ENCODE measurements at places on chromosomes 7 and 10. TPM values are rescaled to one million over a fixed set of nuclear protein-coding genes. Genes with fewer than 3 reads are reported as not detected.

DNA sequence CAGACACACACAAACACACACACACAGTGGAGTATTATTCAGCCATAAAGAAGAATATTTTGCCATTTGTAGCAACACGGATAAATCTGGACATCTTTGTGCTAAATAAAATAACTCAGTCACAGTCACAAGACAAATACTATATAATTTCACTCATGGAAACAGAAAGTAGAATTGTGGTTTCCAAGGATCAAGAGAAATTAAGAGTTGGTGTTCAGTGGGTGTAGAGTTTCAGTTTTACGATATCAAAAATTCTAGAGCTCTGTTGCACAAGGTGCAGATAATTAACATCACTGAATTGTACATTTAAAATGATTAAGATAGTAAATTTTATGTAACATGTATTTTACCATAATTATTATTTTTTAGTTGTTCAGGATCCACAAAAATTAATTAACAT, 1235.0 kb downstream of the XPNPEP1 start:
- H3K27me3 ChIP-seq: no peaks in the 10 kb centered on the region
- no peak overlapping the region for H3K4me3 ChIP-seq
- H3K36me3 ChIP-seq: no peaks in the 10 kb centered on the region
- H3K4me1 ChIP-seq: peaks cover 4% of the 10 kb centered on the region
- DNase-seq: no peak

DNA sequence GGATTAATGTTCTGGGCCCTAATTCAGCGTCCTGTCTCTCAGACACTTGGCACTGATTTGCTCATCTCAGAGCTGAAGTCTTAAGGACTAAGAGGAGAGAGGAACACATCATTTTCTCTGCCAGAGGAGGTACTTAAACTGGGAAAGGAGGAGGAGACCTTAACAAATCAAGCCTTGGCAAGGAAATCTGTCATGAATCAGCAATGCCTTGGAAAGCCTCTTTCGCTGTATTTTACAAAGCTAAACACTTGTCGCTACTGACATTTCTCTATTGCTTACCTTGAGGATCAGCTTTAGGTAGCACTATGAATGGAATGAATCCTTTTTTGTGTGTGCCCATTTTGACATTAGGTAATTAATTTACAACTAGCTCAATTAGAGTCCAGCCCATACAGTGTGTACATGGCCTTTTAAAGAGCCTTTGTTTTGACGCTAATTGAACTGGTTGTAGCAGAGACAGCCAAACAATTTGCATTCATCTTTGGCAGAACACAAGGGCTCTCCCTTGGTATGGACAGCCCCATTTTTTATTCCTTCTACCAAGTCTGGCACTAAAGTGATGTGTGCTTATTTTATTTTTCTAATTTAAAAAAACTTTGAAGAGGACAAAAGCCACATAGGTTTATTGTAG, 37.4 kb downstream of the AUTS2 start:
- no peaks in the 10 kb centered on the region for H3K36me3 ChIP-seq
- no peak overlapping the region for H3K4me3 ChIP-seq
- peaks cover 51% of the 10 kb centered on the region for H3K4me1 ChIP-seq
- H3K27ac ChIP-seq: no peak overlapping the region
- H3K27me3 ChIP-seq: peaks cover 13% of the 10 kb centered on the region

- peaks cover 66% of the 10 kb centered on the region for H3K27me3 ChIP-seq
- H3K4me3 ChIP-seq: peak overlapping the region; percentile 52
- no peak overlapping the region for H3K27ac ChIP-seq
- peak; percentile 29 for DNase-seq
- peaks cover 5% of the 10 kb centered on the region for H3K4me1 ChIP-seq
Measured at GRCh38 chr10:128286141-128286761, 160.0 kb upstream of the MKI67 start.

GRCh38 chr7:133682364-133683181, 429.7 kb downstream of the EXOC4 start:
- H3K4me3 ChIP-seq: no peak overlapping the region
- H3K27me3 ChIP-seq: no peaks in the 10 kb centered on the region
- DNase-seq: no peak
- H3K4me1 ChIP-seq: no peaks in the 10 kb centered on the region

- no peak overlapping the region for H3K27ac ChIP-seq
- no peaks in the 10 kb centered on the region for H3K27me3 ChIP-seq
- H3K36me3 ChIP-seq: no peaks in the 10 kb centered on the region
- DNase-seq: no peak
Measured at GRCh38 chr7:112001091-112001826, 204.9 kb downstream of the DOCK4 start.

GRCh38 chr10:24722676-24723385, 856 bp downstream of the ARHGAP21 start:
- peaks cover 37% of the 10 kb centered on the region for H3K4me1 ChIP-seq
- peak overlapping the region; percentile 98 for H3K4me3 ChIP-seq
- peak overlapping the region; percentile 60 for H3K27ac ChIP-seq
- H3K27me3 ChIP-seq: peaks cover 7% of the 10 kb centered on the region
- H3K36me3 ChIP-seq: no peaks in the 10 kb centered on the region

Gene KCP
- total RNA-seq: 0.06 TPM

Gene MAGI2
- total RNA-seq: 4.2 TPM

Gene CHN2
- 6.6 TPM for total RNA-seq

- no peak for DNase-seq
- H3K4me1 ChIP-seq: no peaks in the 10 kb centered on the region
- no peak overlapping the region for H3K4me3 ChIP-seq
- no peaks in the 10 kb centered on the region for H3K27me3 ChIP-seq
- H3K27ac ChIP-seq: no peak overlapping the region
- no peaks in the 10 kb centered on the region for H3K36me3 ChIP-seq
Measured at GRCh38 chr10:14665865-14666857, 108.5 kb downstream of the FAM107B start.

GRCh38 chr7:132806834-132807233, 230.6 kb upstream of the PLXNA4 start:
- no peak overlapping the region for H3K27ac ChIP-seq
- H3K27me3 ChIP-seq: no peaks in the 10 kb centered on the region
- no peak overlapping the region for H3K4me3 ChIP-seq
- no peaks in the 10 kb centered on the region for H3K36me3 ChIP-seq

DNA sequence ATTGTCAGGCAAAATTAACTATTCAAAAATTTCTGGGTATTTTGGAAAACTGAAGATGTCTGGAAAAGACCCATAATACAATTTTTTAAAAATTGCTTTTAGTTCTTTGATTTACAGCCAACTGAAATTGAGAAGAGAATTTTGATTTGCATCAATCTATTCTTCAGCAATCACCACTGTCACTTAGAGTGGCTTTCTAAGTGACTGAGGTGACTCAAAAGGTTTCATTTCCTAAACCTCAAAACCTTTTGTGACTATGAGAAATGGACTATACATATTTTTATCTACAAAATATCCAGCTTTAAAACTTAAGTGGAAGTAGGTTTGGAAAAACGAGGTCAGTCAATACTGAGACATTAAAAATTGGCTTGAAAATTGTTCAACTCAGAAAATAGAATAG, 60.0 kb downstream of the ENO4 start:
- no peak for DNase-seq
- H3K4me1 ChIP-seq: peaks cover 24% of the 10 kb centered on the region
- H3K27me3 ChIP-seq: no peaks in the 10 kb centered on the region

GRCh38 chr7:111677848-111678247, 115.6 kb upstream of the IMMP2L start:
- H3K4me3 ChIP-seq: no peak overlapping the region
- no peak for DNase-seq
- H3K27ac ChIP-seq: no peak overlapping the region
